ENCODE measurements at places on chromosomes 6 and 20.

GRCh38 chr20:59814840-59815340, 118.5 kb downstream of the SYCP2 start:
- DNase-seq, result no peak

GRCh38 chr6:53918854-53919510, 124.2 kb downstream of the LRRC1 start:
- DNase-seq, result no peak

- DNase-seq, result no peak
Observed at GRCh38 chr6:154427446-154427845, 70.8 kb upstream of the IPCEF1 start.

GRCh38 chr6:161772176-161772575, 498.3 kb upstream of the AGPAT4 start:
- no peak for DNase-seq

DNA sequence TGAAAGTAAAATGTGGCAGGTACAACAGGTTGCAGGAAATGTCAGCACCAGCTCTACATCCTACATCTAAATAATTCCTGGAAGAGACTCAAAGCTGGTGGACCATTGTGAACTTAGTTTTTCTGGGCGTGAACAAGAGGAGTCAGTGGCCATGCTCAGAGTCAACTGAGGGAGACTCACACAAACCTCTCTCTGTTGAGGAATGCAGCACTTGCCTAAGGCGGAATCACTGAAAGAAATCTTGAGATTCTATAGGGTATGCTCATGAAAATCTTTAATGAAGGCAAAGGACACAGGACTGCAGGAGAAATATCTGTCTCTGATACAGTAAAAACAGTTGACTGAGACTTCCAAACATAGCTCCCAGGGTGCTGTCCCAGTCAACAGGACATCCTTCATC, 22.5 kb downstream of the SLC17A4 start:
- no peak for DNase-seq

- no peak for DNase-seq
Observed at GRCh38 chr6:53233309-53233708, 84.7 kb upstream of the GCM1 start.

- DNase-seq, result no peak
Observed at GRCh38 chr6:54087721-54088120, 23.5 kb upstream of the MLIP start.

DNA sequence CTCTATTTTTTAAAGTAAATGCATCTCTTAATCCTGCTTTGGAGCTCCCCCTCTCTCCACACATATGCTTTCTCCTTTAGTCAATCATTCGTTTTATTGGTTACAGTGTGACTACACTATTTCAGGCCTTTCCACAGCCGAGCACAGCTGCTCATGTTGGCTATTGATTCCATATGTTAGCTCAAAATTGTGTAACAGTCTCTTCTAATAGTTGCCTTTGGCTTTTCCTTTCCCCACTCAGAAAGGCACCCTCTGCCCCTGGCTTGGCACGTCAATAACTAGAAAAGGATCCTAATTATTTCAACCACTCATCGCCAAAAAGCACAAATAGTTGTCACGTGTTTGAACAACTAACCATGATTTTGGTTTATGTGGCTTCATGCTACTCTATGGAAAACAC, 410.3 kb upstream of the SLC35B3 start:
- DNase-seq, result no peak

DNA sequence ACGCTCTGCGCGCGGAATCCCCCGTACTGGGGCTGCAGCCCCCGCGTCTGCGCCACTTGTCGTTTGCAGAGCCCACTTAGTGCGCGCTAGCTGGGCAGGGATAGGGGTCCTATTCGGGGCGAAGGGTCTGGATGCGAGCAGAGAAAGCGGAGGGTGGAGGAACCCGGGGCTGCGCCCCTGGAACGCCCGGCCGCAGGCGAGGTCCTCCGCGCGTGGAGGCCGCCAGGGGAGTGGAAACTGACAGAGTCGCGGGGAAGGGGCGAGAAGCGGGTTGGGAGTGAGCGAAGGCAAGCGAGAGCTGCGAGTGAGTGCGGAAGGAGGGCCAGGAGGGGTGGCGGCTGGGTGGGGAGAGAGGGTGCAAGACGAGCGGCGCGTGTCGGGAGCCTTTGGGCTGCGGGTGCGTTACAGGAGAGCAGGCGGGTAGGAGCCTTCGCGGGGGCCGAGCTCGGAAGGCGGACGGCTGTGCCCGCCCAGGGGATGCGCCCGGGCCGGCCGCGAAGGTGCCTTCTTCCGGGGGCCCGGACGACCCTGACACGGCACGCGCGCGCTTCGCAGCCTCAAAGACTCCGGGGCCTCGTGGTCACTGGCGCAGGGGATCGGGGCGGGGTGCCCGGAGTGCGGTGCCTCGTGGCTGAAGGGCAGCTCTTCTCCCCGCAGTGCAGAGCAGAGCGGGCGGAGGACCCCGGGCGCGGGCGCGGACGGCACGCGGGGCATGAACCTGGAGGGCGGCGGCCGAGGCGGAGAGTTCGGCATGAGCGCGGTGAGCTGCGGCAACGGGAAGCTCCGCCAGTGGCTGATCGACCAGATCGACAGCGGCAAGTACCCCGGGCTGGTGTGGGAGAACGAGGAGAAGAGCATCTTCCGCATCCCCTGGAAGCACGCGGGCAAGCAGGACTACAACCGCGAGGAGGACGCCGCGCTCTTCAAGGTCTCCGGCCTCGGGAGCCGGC, 1.2 kb downstream of the IRF4 start:
- DNase-seq, result no peak

DNA sequence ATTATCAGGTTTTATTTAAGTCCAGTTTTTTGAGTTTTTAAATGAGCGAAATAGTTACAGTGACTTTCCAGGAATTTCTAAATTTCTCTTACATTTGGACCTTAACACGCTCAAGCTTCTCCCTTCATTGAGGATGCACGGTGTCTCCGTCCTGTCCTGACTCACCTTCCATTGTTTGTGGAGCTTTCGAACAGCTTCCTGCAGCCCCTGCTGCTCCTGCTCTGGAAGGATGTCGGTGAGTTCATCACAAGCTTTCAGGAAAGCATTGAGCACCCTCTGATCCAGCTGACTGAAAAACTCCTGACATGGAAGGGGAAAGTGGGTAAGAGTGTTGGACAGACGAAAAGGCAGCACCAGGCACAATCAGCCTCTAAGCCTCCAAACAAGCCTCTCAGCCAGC, 183.7 kb downstream of the SYNE1 start:
- no peak for DNase-seq

GRCh38 chr6:168756009-168756634, 315.1 kb downstream of the SMOC2 start:
- no peak for DNase-seq

GRCh38 chr20:38063911-38064530, 30.5 kb downstream of the RPRD1B start:
- DNase-seq, result no peak

DNA sequence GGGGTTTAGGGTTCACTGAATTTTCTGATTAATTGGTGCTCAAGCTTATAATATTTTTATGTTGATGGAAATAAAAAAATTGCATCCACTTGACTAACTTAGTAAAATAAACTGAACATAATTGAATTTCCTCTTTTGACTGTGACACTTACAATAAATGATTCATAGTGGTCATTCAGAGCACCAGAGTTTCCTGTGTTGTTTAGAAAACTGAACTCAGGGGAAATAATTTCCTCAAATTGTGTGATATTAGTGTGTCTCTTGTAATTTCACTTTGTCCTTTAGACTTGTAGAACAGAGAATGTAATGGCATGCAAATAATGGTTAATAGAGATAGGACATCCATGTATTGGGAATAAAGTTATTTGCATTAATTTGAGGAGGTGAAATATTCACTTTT, 319.7 kb upstream of the MAN1A1 start:
- DNase-seq, result no peak

GRCh38 chr6:134875367-134875766, 74.5 kb downstream of the ALDH8A1 start:
- no peak for DNase-seq

- no peak for DNase-seq
Observed at GRCh38 chr20:12698817-12699216, 310.0 kb upstream of the SPTLC3 start.

- no peak for DNase-seq
Observed at GRCh38 chr6:82072121-82072521, 175.4 kb downstream of the IBTK start.

GRCh38 chr6:169795196-169795595, 43.8 kb downstream of the ERMARD start:
- no peak for DNase-seq

GRCh38 chr6:154773610-154774089, 40.4 kb downstream of the SCAF8 start:
- DNase-seq, result no peak

- DNase-seq, result peak; percentile 68
Observed at GRCh38 chr20:346640-347316, at the start of gene NRSN2. Gene NRSN2 (plus strand): TSS chr20:347111. CDS start chr20:349644, 2,533 bp downstream.

DNA sequence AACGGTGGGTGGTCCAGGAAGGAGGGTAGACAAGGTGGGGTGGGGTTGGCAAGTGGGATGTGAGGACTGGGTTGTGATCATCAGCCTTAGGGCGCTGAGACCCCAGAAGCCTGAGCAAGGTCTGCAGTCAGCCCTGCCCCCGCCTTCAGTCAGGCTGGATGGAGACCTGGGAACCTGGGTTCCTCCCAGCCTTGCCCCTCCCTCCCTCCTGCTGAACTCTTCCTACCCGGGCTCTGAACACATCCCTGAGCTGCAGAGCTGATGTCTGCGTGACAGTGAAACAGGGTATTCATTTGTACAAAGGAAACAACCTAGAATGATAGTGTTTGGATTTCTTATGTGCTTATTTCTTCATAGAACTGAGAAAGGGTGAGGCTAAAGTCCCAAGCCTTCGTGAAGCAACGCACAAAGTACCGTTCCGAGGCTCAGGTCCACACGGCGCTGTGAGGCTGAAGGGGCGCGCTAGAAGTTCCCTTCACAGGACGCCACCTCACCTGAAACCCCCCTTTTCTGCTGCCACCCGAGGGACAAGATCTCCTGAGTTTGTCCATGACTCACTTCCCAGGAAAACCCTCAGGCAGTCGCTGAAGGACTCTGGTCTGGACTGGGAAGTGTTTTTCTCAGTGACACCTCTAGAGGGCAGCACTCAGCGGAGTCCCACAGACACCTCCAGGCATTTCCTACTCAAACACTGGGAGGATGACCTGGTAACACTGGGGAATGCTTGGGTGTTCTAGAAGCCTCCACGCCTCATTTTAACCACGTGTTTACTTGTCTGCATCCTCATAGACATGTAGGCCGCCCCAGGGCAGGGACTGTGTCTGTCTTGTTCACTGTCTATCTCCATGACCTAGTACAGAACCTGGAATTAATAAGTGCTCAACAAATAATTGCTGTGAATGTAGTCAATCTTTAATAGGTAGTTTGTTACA, 1.2 kb downstream of the GSTA5 start:
- peak; percentile 57 for DNase-seq

- DNase-seq, result no peak
Observed at GRCh38 chr6:150377211-150377781, 8.5 kb downstream of the IYD start.

- no peak for DNase-seq
Observed at GRCh38 chr6:65545920-65546319, 161.1 kb downstream of the EYS start.

GRCh38 chr20:48906221-48906877, 15.2 kb upstream of the ARFGEF2 start:
- no peak for DNase-seq

- DNase-seq, result peak; percentile 25
Observed at GRCh38 chr6:170137176-170137891, 153.5 kb downstream of the DLL1 start.

- DNase-seq, result no peak
Observed at GRCh38 chr6:30163918-30164654, 740 bp downstream of the TRIM15 start.

DNA sequence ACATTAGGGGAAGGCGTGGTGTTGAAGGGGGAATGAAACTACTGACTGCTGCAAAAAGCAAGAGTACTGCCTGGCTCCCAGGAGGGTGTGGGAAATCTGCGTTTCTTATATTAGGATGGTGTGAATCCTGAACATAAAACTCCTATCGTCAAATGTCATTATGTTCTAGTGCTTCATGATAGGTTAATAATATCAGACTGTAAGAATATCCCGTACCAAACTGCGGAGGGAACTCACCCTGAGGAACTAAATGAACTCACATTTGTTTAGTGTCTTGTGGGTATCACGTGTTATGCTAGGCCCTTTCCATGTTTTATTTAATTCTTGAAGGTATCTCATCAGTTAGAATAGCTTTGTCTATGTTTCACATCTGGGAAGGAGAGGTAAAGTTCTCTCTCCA, 610.7 kb downstream of the QKI start:
- DNase-seq, result no peak

DNA sequence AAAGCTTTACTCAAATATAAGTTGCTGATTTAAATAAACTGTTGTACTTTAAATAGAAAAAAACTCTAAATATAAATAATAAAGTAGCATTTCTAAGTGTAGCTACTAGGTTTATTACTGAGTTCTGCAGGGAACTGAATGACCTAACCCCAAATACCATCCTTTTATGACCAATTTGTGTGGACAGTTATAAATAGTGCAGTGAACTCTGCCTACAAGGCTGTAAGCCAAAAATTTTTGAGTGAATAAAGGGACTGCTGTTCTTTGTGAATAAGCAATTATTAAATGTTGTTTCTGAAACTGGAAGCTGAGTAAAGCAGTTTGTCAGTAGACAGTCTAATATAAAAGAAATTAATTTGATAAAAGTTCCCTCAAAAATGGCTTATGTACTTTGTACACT, 90.8 kb upstream of the ELOVL5 start:
- no peak for DNase-seq

DNA sequence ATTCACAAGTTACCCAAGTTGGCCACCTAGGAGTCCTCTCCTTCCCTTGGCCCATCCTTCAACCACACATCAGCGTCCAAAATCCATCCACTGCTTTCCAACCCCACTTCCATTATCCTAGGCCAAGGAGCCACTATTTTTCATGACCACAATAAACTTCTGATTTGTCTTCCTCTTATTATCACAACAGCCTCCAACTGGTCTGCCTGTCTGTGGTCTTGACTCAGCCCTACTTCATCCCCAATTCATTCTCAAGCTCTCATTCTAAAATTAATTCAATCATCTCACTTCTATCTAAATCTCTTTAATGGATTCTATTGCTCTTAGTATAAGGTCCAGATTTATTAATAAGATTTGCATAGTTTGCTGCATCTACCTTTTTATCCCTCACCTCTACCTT, 189.0 kb upstream of the PRDM1 start:
- DNase-seq, result no peak

- DNase-seq, result no peak
Observed at GRCh38 chr20:62525014-62525413, 49.2 kb upstream of the GATA5 start.

Measured in left colon (tissue), 2 donors.